BJ (cell line): ENCODE measurements at places on chromosomes 5 and 9. TPM values are rescaled to one million over a fixed set of nuclear protein-coding genes. Genes with fewer than 3 reads are reported as not detected.

Gene PAIP2
- 35.4 and 65.2 TPM in 2 replicates for polyA plus RNA-seq

Gene PCDHB2
- 0.42 and 0.99 TPM in 2 replicates for polyA plus RNA-seq

Gene DBH
- not detected in 2 replicates for polyA plus RNA-seq

Gene GABBR2
- 1.4 and 1.6 TPM in 2 replicates for polyA plus RNA-seq

Gene OGN
- polyA plus RNA-seq: 0.02 TPM in 1 of 2 replicates, not detected in the other
